Activated CD8-positive, alpha-beta memory T cell treated with anti-CD3 and anti-CD28 coated beads for 36 hours (primary cell): ENCODE measurements at places on chromosomes 7 and 10. TPM values are rescaled to one million over a fixed set of nuclear protein-coding genes. Genes with fewer than 3 reads are reported as not detected.

The AKR1E2 gene
- 3.2 TPM for total RNA-seq

The CNOT4 gene
- total RNA-seq = 16.9 TPM

The DKK1 gene
- total RNA-seq = not detected

The RRP12 gene
- 110 TPM for total RNA-seq

The MINPP1 gene
- total RNA-seq = 14.5 TPM

The GAD2 gene
- total RNA-seq = not detected

The NPC1L1 gene
- not detected for total RNA-seq

The FAM25G gene
- total RNA-seq = not detected

The AGR2 gene
- not detected for total RNA-seq

The CD36 gene
- total RNA-seq = not detected

The NPFFR1 gene
- total RNA-seq = not detected

The ACTL6B gene
- not detected for total RNA-seq

The INA gene
- total RNA-seq = 0.63 TPM
